ENCODE measurements at places on chromosomes 4 and X.

GRCh38 chrX:132876523-132877338 is 81.7 kb downstream of the HS6ST2 start:
- DNase-seq, result no peak

- DNase-seq, result no peak
Observed at GRCh38 chr4:38866973-38867477, 581 bp upstream of the FAM114A1 start.

- DNase-seq, result no peak
Observed at GRCh38 chr4:154314248-154314647, 177.4 kb downstream of the DCHS2 start.

DNA sequence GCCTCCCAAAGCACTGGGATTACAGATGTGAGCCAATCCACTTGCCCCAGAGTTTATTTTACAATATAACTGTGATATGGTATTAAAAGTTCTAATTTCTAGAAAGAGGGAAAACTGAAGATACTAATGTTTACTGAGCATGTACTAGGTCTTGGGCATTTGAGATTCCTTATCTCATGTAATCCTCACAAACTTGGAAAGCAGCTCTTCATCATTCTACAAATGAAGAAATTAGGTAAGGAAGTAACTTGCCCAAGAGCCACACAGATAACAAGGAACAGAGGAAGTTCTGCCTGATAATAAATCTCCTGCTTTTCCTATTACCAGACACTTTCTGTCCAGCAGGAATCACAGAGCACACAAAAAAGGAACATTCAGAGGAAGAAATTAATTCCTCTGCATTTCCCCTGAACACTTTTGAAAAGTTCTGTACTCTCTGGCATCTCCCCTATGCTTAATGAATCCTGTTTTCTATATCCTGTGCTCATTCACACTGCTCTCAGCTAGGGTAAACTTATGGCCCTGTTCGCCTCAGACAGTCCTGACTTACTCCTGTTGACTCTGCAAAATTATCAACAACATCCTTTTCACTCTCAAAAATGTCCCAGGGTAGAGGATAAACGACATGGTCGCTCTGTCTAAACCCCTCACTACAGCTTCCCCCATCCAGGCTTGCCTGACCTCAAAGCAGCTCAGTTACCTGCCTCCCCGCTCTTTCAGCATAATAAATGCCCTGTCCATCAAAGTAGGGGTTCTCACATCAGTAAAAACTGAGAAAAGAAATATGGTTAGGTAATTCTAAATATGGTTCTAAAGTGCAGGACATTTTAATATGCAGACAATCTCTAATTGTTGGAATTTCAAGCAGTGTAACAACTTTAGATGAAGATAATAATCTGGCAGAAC is 13.6 kb downstream of the SH3RF1 start:
- no peak for DNase-seq

- no peak for DNase-seq
Observed at GRCh38 chrX:64427281-64427680, 32.0 kb upstream of the MTMR8 start.

DNA sequence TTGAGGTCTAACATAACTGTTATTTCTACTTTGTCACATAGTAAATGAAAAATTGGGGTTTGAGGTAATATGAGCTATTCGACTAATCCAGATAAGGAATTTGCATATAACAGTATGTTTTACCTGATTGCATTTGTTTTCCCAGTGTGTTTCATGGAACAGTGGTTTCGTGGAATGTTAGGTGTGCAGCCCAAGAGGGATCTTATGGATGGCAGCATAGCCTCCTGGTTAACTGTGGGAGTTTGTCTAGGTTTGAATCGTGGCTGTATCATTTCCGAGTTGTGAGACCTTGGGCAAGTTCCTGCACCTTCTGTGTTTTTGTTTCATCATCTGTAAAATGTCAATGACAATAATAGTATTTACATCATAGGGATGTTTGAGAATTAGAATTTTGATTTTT is 7.9 kb downstream of the BMPR1B start:
- DNase-seq, result no peak

Data from activated CD4-positive, alpha-beta T cell treated with anti-CD3 and anti-CD28 coated beads, Interleukin-2, amount 50 U/mL, for 48 hours (primary cell).